ENCODE measurements at places on chromosomes 4 and X.

- no peak for DNase-seq
Observed at GRCh38 chr4:186770481-186771175, 47.0 kb upstream of the FAT1 start.

DNA sequence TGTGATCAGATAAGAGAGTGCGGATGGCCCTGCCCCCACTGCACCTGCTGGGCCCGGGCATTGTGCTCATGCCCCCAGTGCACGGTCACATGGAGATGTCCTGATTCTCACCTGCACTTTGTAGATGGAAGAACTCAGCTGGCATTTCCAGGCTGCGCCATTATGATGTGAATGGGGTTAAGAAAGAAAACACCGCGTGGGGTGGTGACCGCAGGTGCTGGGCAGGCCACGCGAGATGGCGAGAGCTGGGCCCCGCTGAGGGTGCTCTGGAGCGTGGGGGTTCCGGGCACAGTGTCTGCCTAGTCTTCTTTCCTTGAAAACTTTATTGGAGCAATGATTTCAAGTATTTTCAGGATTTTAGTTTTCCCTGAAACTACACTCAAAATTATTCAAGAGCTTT lies 17.8 kb upstream of the HGFAC start:
- no peak for DNase-seq

- no peak for DNase-seq
Observed at GRCh38 chrX:152936306-152936705, 38.4 kb downstream of the ZNF185 start.

- DNase-seq = peak; percentile 26
Observed at GRCh38 chr4:55561889-55562288, 15.2 kb upstream of the CLOCK start.

DNA sequence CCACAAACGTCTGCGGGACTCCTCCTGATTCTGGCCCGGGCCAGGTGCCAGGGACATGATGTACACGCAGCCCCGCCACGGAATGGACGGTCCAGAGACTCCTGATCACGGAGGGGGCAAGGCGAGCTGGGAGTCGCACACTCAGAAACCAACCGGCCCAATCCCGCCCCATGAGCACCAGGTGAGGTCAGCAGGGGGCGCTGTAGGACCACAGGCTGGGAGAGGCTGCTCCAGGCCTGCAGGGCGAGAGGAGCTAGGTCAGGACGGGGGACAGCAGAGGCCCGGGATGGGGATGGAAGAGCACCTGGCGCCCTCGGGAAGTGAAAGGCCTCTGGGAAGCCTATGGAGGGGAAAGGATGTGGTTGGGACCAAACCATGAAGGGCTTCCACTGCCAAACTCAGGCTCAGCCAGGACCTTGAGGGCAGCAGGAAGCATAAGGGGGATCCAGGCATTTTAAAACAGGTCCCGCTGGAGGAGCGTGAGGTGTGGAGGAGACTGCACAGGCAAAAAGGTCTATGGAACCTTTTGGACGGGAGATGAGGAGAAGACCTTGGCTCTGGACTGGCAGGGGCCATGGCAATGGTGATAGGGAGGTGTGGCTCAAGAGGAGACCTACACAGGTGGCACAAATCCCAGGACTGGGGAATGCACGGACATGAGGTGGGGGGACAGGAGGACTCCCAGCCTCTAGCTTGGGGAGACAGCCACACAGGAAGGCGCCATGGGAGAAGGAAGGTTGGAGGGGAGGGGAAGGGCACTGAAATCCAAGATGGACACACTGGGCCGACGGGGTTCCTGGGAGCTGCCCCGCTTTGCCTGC lies 79.2 kb downstream of the MTMR1 start:
- peak; percentile 81 for DNase-seq

GRCh38 chr4:129046055-129046959 lies 47.0 kb downstream of the SCLT1 start:
- DNase-seq = no peak
